RCC 7860 (cell line): ENCODE measurements at places on chromosomes 2 and 18.
A peak's percentile ranks its signal among the peaks of the same experiment; 100 is the strongest.

DNA sequence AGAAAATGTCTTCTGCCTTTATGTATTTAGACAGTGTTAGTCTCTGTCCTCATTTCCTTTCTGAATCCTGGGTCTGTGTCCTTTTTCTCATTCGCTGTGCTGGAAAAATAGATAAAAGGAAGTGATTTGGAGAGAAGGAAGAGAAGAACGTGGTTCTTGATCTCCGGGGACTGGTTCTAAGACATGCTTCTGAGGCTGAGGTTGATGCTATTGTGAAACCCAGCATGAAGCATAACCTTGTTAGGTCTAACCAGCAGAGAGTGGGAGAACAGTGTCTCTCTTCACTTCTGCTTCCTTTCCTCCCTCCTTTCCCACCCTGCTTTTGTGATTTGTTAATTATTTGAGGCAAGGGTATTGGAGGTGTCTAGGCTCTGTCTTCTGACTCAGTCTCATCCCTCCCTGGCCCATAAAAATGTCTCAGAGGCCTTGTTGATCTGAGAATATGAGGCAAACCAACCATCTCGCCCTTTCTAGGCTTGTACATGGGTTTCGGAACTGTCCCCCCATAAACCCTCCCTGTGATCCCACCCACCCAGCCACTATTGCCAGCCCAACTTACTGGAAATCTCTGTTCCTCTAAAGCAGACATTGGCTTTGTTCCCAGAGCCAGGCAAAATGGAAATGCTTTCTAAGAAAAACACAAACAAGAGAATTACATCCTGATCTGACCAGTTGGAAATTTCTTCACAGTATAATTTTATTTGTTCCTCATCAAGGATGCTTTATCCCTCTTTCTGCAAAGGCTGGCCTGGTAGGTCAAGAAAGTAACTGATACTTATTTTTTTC lies 360.6 kb upstream of the TNP1 start:
- DNase-seq, result no peak

- peak; percentile 79 for DNase-seq
Observed at GRCh38 chr18:70373042-70373519, 84.2 kb downstream of the SOCS6 start.

GRCh38 chr18:32868406-32868805 lies 95.6 kb upstream of the KLHL14 start:
- no peak for DNase-seq

GRCh38 chr2:138060301-138060635 lies 96.0 kb downstream of the HNMT start:
- peak; percentile 59 for DNase-seq

- DNase-seq, result no peak
Observed at GRCh38 chr2:196530910-196531309, 108.6 kb upstream of the CCDC150 start.

DNA sequence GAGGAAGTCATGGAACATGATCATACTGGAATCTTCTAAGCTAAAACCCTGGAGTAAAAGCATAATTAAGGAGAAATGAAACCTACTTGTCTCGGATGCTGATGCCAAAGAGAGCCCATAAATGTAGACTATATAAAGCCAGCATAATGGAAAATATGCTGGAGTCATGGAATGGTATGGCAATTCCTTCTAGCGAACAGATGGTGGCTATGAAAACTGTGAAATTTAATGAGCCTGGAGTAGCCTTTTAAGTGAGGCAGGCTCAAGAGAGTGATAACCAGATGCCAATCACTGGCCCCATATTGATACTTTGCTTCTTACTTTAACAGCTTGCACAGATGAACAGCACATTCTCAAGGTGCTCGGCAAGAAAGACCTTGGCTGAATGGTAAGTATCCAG lies 206.3 kb downstream of the PID1 start:
- DNase-seq, result no peak

GRCh38 chr2:21395366-21395765 lies 271.6 kb downstream of the TDRD15 start:
- no peak for DNase-seq

GRCh38 chr2:239934571-239935171 lies 90.5 kb downstream of the NDUFA10 start:
- no peak for DNase-seq

- no peak for DNase-seq
Observed at GRCh38 chr2:232688201-232688600, 8.9 kb upstream of the GIGYF2 start.

GRCh38 chr2:231454361-231454791 lies 9.9 kb downstream of the NCL start:
- DNase-seq, result no peak

GRCh38 chr2:150046810-150047209 lies 440.7 kb downstream of the RND3 start:
- DNase-seq, result no peak

DNA sequence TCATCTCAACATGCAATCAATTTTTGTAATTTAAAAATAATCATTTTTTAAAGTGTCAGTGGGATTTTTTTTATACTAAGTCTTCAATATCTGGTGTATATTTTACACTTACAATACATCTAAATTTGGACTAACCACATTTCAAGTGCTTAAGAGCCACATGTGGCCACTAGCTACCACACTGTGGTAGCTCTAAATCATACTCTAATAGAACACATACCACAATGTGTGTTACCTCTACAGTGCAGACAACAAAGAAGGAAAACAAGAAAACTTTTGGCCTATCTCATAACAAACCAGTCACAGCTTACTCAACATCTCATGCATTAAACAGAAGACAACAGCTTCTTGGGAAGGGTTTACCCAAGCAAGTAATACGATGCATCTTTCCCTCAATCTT lies 24.5 kb downstream of the PIAS2 start:
- no peak for DNase-seq

- no peak for DNase-seq
Observed at GRCh38 chr2:240572141-240573031, 4.1 kb downstream of the RNPEPL1 start.

DNA sequence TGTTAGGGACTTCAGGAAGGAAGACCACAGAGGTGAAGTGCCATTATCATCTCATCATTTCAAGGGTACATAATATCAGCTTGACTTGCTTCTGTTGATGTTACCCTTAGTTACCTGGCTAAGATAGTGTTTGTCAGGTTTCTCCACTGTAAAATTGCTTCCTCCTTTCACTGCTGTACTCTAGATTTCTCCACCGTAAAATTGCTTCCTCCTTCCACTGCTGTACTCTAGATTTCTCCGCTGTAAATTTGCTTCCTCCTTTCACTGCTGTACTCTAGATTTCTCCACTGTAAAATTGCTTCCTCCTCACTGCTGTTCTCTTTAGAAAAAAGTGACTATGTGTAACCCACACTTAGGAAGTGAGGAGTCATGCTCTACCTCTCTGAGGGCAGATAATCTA lies 1460.3 kb downstream of the SUCLG1 start:
- no peak for DNase-seq

- no peak for DNase-seq
Observed at GRCh38 chr2:137897082-137897481, 67.2 kb upstream of the HNMT start.

DNA sequence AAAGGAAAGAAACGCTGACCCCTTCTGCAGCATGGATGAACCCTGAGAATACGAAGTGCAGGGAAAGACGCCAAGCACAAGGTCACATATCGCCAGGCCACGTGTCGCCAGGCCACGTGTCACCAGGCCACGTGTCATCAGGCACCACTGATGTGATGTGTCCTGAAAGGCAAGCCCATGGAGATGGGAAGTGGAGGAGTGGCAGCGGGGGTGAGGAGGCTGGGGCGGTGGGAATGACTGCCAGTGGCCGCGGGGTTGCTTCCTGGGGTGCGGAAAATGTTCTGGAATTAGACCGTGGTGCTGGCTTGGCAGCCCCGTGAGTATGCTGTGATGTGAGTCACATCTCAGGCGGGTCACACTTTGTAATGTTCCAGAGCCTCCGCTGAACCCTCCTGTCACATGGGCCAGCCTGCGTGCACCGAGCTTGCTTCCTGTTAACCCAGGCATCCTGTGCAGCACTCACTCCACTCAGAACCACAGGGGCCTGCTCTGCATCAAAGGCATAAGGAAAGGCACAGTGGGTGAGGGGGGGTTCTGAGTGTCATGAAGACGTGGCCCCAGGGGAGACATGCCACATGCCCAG lies 39.0 kb downstream of the SLC66A2 start:
- no peak for DNase-seq

DNA sequence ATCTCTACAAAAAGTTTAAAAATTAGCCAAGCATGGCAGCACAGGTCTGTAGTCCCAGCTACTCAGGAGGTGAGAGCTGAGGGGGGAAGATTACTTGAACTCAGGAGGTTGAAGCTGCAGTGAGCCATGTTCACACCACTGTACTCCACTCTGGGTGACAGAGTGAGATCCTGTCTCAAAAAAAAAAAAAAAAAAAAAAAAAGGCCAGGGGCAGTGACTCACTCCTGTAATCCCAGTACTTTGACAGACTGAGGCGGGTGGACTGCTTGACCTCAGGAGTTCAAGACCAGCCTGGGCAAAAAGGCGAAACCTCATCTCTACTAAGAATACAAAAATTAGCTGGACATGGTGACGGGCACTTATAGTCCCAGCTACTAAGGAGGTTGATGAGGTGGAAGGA lies 37.0 kb downstream of the PUM2 start:
- DNase-seq, result peak; percentile 9

DNA sequence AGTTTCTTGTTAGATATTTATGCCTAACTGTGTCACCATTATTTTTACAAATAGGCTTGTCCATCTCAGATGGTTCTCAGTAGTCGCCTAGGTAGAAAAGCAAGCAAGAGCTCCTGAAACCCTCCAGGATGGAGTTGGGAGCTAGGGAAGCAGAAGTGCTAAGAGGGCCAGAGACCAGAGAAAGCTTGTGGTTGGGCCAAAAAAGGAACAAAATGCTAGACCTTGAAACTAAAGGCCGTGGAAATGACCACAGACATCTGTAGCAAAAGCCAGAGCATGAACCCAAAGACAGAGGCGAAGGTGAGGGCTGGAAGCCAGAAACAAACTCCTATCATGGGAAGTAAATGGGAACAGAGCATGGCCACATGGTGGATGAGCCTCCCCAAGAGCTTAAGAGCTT lies 29.9 kb upstream of the RMDN2 start:
- DNase-seq, result no peak

DNA sequence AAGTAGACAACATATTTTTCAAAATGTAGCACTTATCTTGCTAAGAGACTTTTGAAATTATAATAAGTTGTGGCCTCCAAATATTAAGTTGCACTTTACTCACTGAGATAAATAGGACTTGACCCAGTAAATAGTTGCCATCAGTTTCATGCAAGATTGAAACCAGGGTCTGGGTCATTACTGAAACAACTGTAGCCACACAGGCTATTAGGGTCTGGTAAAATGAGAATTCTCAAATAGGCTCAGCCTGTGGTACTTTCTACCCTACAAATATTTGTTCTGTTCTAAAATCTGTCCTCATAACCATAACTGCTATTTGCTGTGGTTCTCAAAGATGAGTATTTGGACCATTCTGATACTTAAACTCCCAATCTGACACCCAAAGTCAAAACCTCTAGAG lies 115.4 kb upstream of the STK17B start:
- DNase-seq, result no peak

DNA sequence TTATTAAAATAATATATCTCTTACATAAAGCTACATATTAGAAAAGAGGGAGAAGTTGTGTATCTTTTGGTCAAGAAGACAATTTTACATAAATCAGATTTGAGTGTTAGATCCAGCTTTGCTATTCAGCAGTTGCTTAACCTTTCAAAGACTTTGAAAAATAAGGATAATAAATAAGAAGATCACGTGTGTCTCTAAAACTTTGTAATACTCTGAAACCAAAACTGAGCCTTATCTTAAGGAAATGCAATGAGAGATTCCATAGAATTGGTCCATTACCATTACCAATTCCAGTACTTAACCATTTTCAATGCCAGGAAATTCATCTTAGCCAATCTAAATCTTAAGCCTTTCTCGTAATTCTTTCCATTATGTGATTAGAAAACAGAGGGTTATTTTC lies 89.2 kb upstream of the COL5A2 start:
- no peak for DNase-seq

- DNase-seq, result no peak
Observed at GRCh38 chr18:22838639-22839277, 94.4 kb upstream of the RBBP8 start.

DNA sequence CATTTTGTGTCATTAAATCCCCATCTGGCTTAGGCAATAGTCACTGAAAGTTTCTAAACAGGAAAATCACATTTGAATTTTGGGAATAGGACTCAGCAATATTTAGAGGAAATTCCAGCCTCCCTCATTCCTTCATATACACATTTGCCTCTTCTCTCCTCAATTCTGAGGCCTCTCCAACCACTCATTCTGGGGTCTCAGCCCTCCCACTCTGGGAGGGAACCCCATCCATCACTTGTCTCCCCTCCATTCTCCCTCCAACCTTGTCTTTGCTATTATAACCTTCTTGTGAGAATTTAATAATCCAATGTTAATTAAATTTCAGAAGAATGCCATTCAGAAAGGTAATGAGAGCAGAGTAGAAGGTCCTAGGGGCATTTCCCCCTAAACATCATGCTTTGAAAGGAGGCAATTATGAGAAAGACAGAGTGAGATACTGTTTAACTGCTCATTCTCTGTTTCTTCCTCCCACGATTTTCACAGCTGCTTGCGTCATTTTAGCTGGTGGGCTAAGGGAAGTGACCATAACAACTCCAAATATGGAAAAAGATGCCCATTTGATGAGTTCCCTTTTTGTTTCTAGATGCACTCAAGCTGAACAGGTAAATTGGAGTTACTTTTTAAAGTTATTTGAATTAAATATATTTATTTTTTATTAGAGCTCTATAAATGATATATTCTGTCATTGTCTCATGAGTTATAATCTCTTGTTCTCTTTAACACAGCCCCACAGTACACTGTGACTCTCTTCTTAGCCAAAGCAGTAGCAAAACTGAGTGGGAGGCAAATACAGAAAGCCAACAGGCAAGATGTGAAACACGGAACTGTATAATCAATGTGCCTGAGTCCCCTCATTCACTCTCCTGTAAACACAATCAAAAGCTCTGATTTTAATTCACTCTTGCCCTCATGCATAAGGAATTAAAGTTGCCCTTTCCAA lies 135.1 kb downstream of the DLGAP1 start:
- no peak for DNase-seq

DNA sequence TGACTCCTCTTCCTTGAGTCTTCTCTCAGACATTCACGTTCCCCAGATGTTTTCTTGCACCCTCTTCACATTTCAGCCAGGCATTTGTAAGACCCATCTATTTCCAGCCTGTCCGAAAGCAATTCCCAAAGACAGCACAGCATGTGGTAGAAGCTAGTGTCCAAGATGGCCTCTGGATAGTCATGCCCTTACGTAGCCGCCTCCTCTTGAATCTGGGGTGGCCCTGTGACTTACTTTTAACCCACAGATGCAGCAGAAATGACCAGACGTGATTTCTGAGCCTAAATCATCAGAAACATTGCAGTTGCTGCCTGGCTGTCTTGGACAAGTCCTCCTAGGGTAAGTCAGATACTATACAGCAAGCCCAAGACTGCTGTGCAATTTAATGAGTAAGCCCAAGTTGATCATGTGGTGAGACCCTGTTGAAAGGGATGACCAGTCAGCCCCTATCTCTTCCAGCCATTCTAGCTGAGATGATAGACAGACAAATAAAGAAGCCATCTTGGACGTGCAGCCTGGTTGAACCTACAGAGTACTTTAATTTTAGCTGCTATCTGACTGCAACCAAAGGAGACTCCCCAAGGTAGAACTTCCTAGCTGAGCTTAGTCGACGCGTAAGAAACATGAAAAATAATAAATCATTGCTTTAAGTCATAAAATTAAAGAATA lies 12.3 kb downstream of the ARL5A start:
- no peak for DNase-seq
